ENCODE measurements at places on chromosomes 2 and 18. TPM values are rescaled to one million over a fixed set of nuclear protein-coding genes. Genes with fewer than 3 reads are reported as not detected.

- ATAC-seq = peak; percentile 56
These were observed 40.0 kb downstream of the STEAP3 start for GRCh38 chr2:119263656-119264055.

DNA sequence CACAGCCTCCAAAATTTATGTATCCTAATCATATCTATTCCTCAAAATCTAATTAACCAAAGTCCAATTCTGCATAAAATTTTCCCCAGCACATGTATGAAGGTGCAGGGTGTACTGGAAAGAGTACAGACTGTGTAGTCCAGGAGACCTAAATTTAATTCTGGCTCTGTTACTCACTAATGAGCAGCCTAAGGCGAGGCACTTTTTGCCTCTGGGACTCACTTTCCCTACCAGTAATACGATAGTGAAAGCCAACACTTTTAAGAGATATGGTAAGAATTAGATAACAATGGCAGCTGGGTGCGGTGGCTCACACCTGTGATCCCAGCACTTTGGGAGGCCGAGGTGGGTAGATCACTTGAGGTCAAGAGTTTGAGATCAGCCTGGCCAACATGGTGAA lies 177.7 kb downstream of the PIEZO2 start:
- no peak for ATAC-seq

DNA sequence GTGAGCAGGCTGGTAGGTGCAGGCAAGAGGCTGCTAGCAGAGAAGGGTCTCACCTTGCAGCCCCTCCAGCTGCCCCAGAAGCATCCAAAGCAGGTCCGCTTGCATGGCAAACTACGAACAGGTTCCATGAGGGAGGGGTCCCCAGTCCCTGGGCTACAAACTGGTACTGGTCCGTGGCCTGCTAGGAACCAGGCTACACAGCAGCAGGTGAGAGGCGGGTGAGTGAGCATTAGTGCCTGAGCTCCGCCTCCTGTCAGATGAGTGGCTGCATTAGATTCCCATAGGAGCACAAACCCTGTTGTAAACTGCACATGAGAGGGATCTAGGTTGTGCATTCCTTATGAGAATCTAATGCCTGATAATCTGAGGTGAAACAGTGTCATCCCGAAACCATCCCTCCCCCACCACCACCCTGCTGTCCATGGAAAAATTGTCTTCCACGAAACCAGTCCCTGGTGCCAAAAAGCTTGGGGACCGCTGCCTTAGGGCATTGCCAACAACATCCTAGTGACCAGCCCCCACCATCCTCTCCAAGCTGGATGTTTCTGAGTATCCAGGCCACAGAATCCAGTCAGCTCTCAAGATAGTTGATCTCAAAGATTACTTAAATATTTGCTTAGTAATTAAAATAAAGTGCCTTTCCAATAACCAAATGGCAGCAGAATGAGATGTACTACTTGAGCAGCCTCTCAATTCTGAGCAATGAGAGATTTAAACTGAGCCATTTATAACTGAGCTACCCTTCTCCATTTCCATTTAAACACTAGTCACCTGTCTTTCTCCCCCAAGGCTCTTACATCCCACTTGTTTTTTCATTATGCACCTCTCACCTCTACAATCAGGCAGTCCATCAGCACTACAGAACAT lies 32.4 kb downstream of the LRP2 start:
- no peak for ATAC-seq

DNA sequence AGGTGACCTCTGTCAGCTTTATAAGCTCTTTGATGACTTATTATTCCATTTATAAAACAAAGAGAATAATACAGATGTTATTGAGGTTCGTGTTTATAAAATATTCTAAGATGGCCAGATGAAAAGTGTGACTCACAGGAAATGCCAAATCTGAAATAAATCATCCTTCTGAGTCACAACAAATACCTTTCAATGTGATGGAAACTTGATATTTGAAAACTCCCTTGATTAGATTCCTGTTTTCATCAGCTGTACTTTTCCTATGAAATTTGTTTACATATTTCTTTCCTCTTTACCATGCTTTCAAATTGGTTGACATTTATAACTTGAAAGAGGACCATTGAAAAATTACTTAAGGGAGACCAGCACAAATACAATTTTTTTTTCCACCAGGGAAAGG lies 30.6 kb upstream of the PPP1R1C start:
- no peak for ATAC-seq

GRCh38 chr2:120177973-120178372 lies 45.2 kb downstream of the TMEM185B start:
- ATAC-seq = no peak

- no peak for ATAC-seq
These were observed 153.1 kb downstream of the FMNL2 start for GRCh38 chr2:152488075-152488474.

DNA sequence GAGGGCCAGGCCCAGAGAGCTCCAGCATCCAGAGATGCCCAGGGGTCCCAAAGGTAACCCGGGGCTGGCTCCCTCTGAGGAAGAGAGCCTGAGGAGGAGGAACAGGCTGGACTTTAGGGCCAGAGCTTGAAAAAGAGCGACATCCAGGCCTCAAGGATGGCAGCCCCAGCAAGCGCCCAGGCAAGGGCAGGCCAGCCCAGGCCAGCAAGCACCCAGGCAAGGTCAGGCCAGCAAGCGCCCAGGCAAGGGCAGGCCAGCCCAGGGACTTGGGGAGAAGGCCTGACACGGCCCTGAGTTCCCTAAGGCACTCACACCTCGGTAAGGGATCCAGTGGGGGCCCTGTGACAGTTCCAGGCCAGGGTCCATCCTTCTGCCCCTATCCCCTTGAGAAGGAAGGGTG lies 30.4 kb downstream of the DBI start:
- no peak for ATAC-seq

DNA sequence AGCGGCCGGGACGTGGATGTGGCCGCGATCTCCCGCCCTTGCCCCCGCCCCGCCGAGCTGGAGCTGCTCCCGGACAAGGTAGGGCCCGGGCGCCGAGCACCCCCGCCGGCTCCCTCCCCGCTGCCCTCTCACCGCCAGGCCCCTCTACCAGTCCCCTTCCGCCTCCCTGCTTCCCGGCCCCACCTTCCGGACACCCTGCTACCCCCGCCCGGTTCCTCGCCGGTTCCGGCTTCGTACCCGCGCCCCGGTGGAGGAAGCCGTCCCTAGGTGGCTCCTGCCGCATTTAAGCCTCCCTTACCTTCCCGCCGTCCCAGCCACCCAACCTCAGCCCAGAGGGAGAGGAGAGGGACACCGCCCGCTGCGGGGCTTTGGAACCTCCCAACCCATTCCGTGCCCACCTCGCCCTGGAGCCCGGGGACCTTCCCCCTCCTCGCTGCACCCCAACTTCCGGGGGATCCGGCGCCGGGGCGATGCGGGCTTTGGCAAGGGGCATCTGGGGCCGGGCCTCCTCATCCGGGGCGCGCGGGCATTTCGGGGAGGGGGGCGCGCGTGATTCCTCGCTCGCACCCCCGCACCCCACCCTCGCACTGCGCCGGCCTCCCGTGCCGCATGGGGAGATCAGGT lies 475 bp downstream of the B3GNT2 start:
- peak; percentile 75 for ATAC-seq

DNA sequence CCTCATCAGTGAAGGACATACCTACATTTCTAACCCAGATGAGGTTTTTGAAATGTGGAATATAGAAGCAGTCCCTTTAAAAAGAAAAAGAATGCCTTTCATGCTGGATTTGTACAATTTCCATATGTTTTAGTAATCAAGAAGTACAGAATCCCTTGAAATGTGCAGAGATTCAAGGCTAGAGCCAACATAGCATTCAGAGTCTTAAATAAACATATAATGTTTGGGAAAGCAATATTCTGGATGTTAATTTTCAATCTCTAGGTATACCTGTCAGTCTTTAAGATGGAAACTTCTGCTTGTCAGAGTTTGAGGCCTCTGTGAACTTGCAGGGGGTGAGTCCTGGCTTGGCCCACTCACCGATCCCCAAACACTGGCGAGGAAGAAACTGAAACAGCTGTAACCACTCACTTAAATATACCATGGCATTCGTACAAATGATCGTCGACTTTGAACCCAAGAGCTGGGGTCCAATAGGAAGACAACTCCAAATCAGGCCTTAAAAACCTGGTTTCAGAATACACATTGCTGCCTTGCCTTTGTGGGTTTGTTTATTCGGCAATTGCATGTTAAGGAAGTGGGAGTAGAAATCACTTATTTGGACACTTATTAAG lies 132.8 kb upstream of the NCK2 start:
- ATAC-seq = no peak

- no peak for ATAC-seq
These were observed 234.3 kb upstream of the FBXO11 start for GRCh38 chr2:48140586-48140985.

DNA sequence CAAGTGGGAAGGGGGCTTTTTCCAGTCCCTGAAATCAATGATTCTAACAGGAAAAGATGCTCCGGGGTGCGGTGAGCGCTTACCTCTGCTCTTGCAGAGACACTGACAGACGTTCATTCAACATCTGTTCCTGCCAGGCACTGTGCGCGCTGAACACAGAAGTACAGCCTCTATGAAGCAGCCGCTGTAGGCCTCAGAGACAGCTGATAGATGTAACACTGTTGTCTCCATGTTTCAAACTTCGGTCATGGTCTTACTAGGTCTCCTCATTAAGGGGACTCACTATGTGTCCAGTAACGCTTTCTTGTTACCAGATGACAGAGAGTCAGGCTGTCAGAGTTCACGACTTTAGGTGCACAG lies 649 bp upstream of the CLIP4 start:
- ATAC-seq = peak; percentile 0

DNA sequence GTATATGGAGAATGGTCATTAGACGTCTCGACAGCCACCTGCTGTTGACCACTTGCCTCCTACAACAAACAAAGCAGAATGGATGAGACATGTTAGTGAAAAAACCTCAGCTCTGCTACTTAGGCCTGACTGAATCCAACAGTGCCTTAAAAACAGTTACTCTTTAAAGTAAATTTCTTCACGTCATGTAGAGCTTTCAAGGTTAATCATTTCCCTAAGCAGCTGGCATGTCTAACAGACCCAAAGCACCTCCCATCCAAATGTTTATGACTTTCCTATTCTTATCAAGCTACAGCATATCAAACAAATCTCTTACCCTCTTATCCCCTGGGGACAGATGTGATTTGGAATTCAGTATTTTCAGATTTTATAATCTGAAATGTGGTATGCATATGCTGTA lies 75.6 kb upstream of the ITGB6 start:
- no peak for ATAC-seq

DNA sequence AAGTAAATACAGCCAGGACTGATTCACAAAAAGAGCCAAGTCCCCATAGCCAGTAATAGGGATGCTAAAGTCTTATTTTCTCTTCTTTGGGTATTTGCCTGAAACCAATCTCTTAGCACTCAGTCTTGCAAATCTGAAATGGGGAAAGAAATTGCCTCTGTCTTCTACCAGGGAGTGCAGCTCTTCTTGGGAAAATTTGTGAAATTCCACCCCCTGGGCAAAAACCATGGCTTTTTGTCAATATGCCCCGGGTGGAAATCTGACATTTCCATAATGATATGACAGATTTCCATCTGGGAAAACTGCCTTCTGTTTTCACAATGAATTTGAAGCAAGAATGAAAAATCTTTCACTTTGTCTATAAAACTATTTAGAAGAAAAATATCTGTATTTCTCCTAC lies 628.1 kb downstream of the BCL11A start:
- ATAC-seq = no peak

DNA sequence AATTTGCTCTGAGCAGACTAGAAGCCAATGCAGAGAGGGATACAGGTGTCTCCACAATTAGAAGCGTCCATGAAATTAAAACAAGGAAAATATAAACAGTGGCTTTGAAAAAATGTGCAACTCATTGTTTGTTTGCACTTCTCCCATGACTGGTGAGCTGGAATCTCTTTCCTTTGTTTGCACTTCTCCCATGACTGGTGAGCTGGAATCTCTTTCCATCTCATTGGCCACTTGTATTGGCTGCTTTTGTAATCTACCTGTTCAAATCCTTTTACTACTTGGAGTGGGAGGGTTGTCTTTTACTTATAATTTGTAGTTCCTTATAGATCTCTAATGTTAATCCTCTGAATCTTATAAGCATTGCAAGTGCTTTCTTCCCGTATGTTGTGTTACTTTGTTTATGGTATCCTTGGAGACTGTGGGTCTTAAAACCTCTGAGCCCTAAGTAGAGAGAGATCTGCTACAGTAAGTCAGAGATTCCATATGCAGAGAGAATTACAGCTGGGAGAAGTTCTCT lies 94.1 kb downstream of the RTN4 start:
- ATAC-seq = peak; percentile 47

GRCh38 chr2:187532333-187533120 lies 21.7 kb downstream of the TFPI start:
- no peak for ATAC-seq

- no peak for ATAC-seq
These were observed 129.3 kb upstream of the STON1 start for GRCh38 chr2:48400553-48401164.

DNA sequence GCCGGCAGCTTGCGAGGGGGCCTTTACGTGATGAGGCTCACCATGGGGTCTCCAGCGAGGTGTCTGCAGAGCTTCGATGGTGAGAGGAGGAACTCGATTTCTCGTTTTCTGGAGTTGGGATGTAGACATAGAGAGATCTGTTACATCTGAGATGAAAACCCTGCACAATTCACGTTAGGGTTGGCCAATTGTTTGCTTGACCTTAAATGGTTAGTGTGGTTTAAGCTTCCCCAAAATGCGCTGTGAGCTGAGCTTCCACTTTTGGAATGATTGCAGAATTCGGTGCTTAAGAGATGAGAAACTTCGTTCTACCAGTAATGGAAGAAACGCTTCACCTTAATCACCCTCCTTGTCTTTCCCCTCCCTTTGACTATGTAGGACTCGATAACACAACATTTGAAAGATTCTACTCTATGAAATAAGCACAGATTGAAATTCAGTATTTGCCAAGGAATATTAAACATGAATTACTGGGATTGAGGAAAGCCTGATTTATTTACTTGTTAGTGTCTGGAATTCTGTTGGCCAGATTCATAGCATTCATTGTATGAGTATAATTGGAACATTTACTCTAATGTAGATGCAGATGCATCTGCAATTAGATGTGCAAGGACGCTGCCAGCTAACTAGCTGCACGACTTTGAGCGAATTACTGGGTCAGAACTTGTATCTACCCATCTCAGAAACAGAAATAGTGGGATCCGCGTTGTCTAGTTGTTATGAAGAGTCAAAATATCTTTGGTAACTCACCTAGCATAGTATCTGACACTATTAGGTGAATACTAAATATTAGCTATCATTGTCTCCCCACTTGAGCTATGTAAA lies 1.6 kb upstream of the KLF7 start:
- ATAC-seq = no peak

CYRIA gene
- 0.15 TPM for total RNA-seq

PAIP2B gene
- 2.1 TPM for total RNA-seq

B3GNT7 gene
- 0.76 TPM for total RNA-seq

CLEC4F gene
- total RNA-seq = 0.36 TPM

ZNF516 gene
- 35.1 TPM for total RNA-seq

TPRKB gene
- total RNA-seq = 36.8 TPM

GPATCH11 gene
- total RNA-seq = 13.2 TPM

CREG2 gene
- total RNA-seq = 12.7 TPM
